Stimulated activated CD4-positive, alpha-beta T cell treated with anti-CD3 and anti-CD28 coated beads, Interleukin-15, amount 100 ng/mL, for 48 hours (primary cell): ENCODE measurements at places on chromosomes 16 and 17.

DNA sequence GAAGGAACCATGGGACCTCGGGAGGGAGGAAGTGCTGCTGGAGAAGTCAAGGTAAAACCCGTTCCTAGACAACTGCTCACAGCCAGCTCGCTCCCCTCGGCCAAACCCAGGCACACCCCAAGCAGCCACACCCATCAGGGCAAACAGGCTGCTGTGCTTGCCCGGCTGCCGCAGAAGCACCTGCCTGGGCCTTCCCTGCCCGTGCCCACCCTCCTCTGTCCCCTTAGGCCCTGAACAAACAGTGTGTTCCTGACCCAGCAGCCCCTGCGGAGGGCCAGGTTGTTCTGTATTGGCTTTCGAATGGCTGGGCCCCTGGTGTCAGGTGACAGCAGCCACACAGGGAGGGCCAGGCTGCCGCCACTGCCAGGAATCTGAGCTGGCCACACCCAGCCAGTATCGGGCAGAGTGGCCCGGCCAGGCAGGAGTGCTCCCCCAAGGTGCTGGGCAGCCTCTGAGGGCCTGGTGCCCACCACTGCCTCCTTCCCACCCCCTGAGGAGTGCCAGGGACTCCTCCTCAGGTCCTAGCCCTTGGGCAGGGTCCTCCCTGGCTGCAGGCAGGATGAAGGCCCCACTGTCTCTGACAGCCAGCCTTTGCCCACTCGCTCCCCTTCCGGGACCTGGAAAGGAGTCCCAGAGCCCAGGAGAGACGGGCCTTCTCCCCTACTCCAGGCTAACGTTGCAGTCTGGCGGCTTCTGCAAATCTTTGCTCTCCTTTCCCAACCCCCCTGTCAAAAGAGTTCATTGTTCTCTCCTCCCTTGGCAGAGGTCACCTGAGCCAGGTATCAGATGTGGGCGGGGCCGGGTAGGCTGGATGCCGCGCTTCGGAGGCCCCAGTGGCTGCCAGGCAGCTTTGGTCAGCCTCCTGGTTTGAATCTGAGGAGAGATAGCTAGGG is 24.0 kb downstream of the LLGL2 start:
- no peak for DNase-seq

DNA sequence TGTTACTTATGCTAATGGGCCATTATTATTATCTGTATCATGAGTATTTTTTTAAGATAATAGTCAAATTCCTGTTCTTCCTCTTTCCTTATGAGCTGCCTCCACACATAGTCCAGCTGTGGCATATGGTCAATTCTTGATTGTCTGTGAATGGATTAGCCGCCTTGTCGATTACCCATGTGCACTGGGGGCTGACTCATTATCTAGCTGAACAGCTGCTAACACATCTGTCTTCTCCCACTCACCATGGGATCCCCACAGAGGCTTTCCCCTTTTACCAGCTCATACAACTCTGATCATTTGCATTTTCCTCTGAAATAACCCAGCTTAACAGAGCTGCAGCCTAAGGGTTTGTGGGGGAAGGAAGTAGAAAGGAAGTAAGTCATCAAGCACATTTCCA is 915.0 kb downstream of the CDH11 start:
- no peak for DNase-seq

DNA sequence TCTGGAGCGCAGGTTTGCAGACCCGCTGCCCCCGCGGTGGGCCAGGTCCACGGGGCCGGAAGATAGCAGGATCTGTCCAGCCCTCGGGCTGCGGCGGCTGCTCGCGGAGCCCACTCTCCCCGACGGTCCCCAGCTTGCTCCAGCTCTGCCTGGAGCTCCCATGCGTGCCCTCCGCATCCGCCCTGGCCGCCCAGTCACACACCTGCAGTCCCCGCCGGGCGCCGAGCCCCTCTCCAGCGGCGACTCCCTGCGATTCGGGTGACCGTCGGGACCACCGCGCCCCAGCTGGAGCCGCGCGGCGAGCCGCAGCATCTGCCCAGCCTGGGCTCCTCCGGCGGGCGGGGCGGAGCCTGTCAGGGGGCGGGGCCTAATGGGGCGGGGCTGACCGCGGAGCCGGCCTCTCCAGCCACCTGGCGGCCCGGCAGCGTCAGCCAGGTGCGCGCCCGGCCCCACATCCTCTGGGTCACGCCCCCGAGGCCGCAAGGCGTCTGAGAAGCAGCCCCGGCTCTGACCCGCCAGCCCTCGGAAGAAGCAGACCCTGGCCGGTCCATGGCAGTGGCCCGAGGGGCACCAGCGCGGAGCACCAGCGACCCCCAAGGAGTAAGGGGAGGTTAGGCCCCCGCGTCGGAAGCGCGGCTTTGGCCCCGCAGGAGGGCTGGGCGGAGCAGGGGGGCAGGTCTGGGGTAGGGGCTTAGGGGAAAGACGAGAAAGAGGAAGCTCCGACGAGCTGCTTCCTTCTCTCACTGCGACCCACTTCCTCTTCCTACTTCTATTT is at the start of gene PIK3R5:
Gene PIK3R5 (minus strand): TSS at position 314 of the 775 bp plus-strand sequence. CDS start 54,213 bp downstream, outside the sequence.
- no peak for DNase-seq

GRCh38 chr17:80760511-80760911 is 215.9 kb downstream of the RPTOR start:
- no peak for DNase-seq

- no peak for DNase-seq
These were observed 13.3 kb downstream of the CRISPLD2 start for GRCh38 chr16:84833144-84833500.

GRCh38 chr17:44779211-44780025 is 20.6 kb downstream of the ADAM11 start:
- peak; percentile 60 for DNase-seq
